Right renal pelvis (tissue), 4 donors: ENCODE measurements at places on chromosomes 12 and 14.

DNA sequence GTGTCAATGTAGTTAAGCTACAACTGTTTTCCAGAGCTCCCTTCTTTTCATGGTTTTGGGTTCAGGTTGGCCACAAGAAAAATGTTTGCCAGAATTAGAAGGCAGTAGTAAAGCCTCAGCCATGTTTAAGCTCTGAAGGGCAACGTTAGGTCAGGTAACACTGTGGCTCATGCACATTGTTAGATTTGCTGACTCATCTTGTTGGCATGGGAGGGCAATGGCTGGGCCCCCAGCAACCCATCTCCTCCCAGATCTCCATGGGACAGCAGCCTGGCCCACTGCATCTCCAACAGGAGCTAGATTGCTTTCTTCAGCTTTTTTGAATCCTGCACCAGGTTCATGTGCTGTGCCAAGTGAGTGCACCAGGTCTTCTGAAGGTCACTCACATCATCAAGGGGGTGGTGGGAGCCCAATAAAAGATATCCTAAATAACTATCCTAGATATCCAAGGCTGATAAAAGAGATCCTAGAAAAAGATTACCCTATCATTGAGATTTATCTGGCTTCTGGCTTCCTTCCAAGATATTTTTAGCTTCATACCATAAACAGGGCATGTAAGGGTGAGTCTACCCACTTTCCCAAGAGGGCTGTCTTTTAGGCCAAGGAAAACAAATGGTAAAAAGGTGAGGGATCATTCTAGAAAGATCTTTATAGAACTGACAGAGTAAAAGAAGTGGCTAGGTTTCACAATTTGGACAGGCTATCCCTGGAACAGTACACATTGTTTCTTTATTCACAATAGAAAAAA lies 28.9 kb downstream of the PTGER2 start:
- no peak for DNase-seq

GRCh38 chr14:75831455-75831854 lies 150.3 kb downstream of the TGFB3 start:
- no peak for DNase-seq

DNA sequence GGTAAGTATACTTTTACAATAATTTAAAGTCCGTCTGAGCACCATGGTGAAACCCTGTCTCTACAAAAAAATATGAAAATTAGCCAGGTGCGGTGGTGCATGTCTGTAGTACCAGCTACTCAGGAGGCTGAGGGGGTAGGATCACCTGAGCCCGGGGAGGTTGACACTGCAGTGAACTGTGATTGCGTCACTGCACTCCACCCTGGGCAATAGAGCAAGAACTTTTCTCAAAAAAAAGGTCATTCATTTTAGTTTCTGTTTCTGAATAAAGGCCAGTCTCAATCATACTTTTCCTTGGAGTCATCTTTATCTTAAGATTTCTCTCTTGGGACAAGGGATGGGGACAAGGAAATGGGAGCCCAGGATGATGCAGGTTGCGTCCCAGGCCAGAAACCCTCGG lies 12.9 kb downstream of the ANKRD13A start:
- no peak for DNase-seq

DNA sequence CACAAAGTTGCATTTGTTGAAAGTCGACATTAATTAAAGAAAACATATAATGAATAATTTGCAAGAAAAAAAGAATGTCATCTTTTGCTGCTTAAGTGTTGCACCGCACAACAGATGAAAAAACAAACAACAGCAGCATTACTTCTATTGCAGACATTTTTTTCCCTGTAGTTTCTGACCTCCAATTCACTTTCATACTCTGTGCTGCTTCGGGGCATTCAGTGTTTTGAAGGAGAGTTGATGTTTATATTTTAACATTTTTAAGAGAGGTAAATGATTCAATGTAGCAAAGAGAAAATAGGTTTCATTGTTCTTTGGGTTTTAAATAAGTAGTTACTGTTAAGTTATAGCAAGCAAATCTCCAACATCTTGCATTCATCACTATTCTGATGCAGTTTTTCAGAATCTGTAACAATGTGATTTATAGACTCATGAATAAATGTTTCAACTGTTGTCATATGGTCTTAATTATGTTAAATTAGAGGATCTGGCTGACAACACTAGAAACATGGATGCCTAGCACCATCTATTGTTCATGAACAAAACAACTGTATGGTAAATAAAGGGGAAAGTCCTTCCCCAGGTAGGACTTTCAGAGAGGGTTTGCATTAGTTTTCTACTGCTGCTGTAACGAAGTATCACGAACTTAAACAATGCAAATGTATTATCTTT lies 168.1 kb downstream of the BCAT1 start:
- no peak for DNase-seq

DNA sequence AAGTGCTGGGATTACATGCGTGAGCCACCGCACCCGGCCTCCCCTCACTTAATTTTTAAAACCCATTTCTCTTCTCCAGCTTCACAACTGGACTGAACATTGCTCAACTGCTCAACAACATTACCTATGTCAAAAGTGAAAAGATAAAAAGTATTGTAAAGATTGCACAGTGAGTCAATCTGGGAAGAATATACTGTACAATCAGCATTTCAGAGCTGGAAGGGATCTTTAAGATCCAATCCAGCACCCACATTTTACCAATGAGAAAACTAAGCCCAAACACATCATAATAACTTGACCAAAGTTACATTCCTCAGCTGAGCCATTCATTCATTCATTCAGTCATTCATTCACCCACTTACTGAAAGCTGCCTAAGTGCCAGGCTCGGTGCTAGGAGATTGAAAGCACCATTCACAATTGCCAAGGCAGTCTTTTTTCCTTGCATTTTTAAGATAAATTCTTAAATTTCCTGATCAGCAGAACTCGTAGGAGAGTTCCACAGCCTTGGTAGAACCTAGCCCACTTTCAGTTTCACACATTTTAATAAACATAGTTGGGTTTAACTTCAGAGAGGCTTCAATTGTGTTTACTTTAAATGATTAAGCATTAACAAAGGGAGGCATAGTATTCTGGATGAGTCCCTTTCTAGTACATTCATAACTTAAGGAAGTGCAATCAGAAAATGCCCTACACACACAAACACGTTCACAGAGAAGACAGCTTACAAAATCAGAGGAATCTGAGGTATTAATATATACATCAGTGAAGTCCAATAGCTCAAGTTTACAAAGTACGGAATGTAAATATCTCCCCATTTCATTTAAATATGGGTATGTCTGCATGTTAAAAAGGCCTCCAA lies 3.0 kb downstream of the GALNT4 start:
- DNase-seq, result no peak
